Stimulated activated CD8-positive, alpha-beta memory T cell treated with anti-CD3 and anti-CD28 coated beads, Interleukin-15, amount 100 ng/mL, for 4 hours (primary cell): ENCODE measurements at places on chromosomes 2 and 18.

- DNase-seq, result no peak
These were observed 1.4 kb downstream of the RAB11FIP5 start for GRCh38 chr2:73111073-73112025.

DNA sequence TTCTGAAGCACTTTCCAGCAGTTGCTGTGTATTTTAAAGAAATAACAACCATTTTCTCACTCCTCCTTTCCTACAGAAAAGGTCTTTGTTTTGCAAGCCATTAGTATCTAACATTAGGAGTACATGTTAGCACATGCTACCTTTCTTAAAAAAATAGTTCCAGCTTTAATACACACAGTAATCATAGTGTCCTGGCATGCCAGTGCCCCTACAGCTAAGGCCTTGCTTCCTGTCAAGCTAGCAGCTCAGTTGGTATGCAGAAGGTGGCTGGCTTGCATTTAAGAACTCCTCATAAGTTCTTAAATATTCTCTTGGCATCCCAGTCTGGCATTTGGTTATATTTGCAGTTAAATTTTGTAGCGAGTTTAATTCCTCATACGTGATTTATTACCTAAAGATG is 141.3 kb upstream of the IL1R2 start:
- DNase-seq, result no peak

GRCh38 chr18:1499265-1499664 is 594.6 kb downstream of the ADCYAP1 start:
- no peak for DNase-seq

- no peak for DNase-seq
These were observed 651.9 kb downstream of the SLC4A3 start for GRCh38 chr2:220279372-220279771.

DNA sequence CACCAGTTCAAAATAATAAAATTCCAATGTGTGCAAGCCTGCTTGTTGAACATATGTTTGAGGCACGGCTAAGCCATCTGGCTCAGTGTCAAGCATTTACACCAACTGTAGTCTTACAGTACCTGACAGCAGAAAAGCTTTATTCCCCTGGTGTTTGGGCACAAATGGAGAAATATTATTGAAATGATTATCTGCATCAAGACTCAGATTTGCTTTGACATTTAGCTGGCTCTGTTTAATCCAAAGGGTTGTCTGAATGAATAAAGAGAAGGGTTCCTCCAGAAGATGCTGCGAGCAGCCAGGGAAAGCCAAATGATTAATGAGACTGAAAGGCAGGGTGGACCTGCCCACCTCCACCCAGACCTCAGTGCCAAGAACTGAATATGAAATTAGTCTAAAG is 393.2 kb upstream of the GALNT5 start:
- no peak for DNase-seq
